ENCODE measurements at places on chromosomes 3 and 15.
A peak's percentile ranks its signal among the peaks of the same experiment; 100 is the strongest.

- ATAC-seq: no peak
Measured at GRCh38 chr3:99458013-99458412, 180.4 kb upstream of the COL8A1 start.

- no peak for ATAC-seq
Measured at GRCh38 chr3:124809039-124809438, 78.1 kb downstream of the ITGB5 start.

DNA sequence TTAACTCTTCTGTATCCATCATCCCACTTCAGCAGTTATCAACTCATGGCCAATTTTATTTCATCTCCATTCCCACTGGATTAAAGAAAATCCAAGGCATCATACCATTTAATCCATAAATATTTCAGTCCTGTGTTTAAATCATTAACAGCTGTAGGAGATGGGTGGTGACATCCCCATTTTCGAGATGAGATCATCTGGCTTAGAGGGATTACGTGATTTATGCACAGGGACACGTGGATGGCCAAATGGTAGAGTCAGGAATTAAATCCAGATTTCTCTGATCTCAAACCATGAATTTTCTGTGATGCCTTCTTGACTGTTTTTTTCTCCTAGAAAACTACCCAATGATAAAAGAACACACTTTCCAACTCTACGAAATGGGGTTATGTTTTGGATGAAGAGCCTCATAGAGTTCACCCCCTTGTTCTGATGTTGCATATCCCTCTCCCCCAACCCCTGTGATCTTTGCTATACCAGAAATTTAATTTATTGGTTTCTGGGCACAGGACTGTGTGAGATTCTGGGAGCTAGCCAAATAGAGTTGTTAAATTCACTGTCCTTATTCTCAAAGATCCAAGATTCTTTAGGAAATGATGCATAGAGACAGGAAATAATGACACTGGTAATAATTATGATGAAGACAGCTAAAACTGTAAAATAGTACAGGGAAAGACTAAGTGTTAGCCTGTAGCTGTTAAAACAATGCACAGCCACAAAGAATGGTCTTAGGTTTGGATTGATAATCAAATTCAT, 7.4 kb downstream of the ZNF589 start:
- ATAC-seq: peak; percentile 16

- no peak for ATAC-seq
Measured at GRCh38 chr3:146124126-146124801, 36.7 kb downstream of the PLOD2 start.

DNA sequence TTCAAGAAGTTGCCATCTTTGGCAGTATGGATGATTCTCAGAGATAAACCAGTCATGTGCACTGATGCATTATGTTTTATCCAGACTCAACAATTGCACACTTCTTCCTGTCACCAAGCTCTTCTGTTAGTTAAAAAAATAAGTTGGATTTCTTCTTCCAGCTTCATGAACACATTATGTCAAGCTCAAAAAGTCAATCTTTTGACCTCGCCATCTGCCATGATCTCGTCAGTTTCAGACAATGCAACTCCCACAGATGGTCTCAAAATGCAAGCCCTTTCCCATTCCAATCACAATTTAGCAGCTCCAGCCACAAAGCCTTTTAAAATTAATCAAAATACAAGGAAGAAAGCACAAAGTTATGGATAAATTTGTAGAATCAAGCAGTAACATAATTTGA, 42.8 kb downstream of the TFDP2 start:
- ATAC-seq: no peak

- ATAC-seq: no peak
Measured at GRCh38 chr15:50219820-50220219, 37.8 kb downstream of the SLC27A2 start.

DNA sequence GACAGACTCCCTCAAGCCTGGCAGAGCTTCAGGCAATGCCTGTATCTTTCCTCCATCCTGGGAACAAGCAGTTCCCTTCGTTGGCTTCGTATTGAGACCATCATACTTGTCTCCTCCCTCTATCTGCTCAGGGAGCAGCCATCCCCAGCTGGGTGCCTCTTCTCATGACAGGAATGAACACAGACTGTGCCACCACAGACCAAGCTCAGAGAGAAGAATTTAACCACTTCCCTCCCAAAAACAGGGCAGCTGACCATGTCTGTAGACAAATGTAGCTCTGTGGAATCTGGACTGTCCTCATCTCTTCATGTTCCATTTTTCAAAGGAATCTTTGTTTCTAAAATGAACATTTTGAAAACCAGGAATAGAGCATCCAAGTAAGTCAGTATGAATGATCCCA, 245.4 kb downstream of the ERC2 start:
- no peak for ATAC-seq

DNA sequence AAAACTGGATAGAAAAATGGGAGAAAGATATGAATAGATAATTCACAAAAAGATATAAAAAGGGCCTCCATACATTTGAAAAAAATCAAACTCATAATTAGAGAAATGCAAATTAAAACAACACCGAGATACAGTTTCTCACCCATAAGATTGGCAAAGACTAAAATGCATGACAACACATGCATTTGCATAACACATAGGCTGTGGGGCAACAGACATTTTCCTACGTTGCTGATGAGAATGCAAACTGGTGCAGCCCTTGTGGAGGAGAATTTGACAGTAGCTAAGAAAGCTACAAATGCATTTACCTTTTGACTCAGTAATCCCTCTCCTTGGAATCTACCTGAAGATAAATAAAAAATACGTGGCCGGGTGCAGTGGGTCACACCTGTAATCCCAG, 11.4 kb upstream of the CAND2 start:
- ATAC-seq: no peak

- ATAC-seq: no peak
Measured at GRCh38 chr3:103381296-103382079, 946.7 kb downstream of the ZPLD1 start.

DNA sequence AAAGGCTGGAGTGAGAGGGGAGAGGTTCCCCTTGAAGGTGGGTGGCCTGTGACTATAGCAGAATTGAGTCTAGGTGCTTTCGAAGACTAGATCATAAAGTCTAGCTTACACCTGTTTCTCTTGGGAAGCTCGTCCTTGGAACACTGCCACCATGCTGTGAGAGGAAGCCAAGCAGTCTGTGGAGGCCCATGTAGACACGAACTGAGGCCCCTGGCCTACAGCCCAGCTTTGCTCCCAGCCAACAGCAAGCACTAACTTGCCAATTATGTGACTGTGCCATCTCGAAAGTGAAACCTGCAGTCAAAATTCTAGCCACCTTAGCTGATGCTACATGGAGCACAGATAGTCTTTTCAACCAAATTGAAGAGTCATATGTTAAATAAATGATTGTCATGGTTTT, 190.5 kb upstream of the NECTIN3 start:
- ATAC-seq: peak; percentile 84

- ATAC-seq: no peak
Measured at GRCh38 chr3:153113541-153113940, 48.5 kb upstream of the RAP2B start.

DNA sequence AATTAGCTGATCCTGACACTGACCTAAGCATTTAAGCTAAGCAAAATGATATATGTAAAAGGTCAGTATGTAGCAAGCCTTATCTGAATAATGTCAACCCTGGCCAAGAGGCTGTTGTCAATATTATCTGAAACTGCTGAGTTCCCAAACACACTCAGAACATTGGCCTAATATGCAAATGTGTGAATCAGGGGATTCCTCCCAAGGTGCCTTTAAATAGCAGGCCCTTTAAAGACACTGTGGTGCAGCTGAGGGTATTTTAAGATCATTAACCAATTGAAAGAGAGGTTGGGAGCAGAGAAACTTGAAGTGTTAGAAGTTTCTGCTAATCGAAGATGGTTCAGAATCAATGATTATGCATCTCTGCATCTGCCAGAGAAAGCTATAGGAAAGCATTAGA, 207.0 kb downstream of the NTRK3 start:
- ATAC-seq: no peak

DNA sequence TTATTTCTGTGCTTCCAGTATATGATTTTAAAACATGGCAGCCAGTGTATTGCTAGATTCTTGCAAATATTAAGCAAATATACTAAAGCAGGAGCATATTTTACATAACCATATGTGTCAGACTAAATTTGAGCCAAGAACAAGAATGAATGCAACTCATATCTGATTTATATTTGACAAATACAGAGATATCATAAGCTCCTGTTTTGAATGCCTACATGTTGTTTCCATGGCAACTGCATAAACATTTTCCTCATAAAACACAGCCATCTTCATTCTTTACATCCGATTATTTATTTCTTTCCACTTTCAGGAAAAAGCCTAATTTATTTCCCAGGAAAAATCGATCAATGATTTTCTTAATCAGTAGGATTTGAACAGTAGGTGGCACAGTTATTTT, 172.2 kb upstream of the TSPAN3 start:
- ATAC-seq: no peak

- ATAC-seq: no peak
Measured at GRCh38 chr3:45794177-45794560, 2.2 kb downstream of the SLC6A20 start.

GRCh38 chr3:24598695-24599470, 104.2 kb upstream of the THRB start:
- no peak for ATAC-seq

DNA sequence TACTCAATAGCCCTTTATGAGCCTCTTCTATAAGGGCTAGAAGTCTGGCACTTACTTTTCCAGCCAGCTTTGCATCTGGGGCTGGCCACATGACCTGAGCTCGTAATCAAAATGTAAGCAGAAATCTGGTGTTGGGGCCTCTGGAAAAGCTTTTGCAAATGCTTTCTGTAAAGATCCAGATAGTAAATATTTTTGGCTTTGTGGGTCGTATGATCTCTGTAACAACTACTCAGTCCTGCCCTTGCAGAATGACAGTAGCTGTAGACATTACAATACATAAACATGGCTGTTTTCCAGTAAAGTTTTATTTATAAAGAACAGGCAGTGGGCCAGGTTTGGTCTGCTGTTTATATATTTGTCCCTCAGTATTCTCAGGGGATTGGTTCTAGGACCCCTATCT, 46.2 kb upstream of the THRB start:
- no peak for ATAC-seq

DNA sequence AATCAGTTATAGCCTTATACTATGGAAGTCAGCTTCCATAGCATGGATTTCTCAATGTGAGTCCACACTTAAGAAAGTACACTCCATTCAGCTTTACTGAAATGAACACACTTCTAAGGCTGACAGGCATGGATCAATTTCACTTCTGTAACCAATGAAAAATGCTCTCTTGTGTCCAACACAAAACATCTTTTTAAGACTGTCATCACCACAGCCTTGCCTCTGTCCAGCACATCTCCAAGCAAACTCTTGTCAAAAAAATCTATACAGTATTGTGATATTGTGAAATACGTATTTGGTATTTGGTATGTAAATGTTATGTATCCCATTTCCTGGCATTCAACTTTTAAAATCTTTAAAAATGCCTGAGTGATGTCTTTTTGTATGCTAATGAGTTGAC, 208.7 kb downstream of the RAP2B start:
- no peak for ATAC-seq

DNA sequence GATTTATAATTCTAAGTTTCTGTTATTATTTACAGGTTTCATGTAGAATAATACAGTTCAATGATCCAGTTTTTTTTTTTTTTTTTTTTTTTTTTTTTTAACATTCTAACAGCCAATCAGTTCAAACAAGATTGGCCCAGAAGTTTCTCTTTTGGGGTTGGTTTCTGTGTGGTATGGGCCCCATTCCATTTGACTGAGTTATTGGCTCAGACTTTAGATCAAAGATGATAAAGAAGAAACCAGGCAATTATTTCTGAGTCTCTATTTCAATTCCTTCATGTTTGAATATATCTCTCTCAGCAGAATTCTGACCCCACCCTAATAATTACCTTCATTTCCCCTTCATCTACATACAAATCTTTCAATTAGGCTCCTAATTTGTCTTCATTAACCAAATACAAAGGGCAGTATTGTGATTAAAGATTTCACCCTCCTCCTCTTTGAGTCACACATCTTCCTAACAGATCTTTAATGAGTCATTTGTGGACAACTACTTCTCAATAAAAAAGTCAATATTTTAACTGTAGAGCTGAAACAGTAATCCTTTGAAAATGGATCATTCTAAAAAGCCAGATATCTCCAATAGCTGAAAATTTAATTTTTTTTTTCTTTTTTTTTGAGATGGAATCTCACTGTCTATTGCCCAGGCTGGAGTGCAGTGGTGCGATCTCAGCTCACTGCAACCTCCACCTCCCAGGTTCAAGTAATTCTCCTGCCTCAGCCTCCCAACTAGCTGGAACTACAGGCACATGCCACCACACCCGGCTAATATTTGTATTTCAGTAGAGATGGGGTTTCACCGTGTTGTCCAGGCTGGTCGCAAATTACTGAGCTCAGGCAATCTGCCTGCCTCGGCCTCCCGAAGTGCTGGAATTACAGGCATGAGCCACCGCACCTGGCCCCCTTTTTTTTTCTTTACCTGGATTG, 878.8 kb downstream of the NAALADL2 start:
- ATAC-seq: peak; percentile 31

- ATAC-seq: peak; percentile 76
Measured at GRCh38 chr3:128322030-128323022, 144.4 kb downstream of the DNAJB8 start.

DNA sequence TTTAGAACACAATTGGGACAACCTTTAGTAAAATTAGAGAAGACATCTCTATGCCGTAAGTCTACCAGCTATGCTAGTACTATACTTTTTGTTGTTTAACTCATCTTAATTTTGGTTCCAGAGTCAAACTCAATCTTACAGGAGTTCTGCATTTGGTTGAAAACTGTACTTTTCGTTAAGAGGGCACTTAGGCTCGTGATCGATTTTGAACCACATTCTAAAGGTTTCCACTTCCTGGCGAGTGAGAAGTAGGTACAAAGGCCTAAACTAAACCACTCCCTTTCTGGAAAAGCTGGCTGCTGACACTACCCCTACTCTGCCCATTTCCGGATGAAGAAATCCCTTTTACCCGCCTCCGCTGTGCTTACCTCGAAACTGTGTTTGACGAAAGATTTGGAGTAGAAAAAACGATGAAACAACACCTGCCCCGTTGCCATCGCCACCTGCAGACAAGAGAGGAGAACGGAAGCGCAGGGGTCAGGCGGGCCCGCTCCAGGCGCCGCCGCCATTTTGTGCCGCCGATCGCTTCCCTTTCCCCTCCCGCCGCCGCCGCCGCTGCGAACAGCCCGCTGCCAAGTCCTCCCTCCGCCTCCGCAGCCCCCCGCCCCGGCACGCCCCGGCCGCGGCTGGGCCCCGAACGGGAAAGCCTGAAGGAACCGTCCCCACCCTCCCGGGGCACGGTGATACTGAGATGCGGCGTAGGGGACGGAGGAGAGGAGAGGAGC, 748 bp downstream of the CCNL1 start:
- ATAC-seq: peak; percentile 68

GRCh38 chr3:109132801-109133473, 3.6 kb upstream of the C3orf85 start:
- ATAC-seq: no peak
